Substantia nigra (tissue), 51 donors: ENCODE measurements at places on chromosomes 6 and 20.

DNA sequence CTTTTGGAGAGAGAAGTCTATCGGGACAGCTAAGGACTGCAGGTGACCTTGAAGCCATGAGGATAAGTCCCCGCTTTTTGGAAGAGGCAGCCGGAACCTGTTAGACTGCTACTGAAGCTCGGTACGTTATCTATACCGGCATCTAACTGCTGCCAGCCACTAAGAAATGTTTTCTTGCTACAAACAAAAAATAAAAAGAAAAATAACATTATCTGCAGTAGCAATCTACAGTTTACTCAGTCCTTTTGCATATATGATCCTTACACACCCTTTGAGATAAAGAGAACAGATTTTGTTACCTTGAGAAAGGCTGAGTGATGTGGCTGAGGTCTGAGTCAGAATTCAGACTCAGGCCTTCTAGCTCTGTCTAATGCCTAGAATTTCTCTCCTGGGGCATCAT, 314.6 kb downstream of the CDH26 start:
- no peak for DNase-seq

- no peak for DNase-seq
Observed at GRCh38 chr20:62876501-62876901, 14.9 kb upstream of the TCFL5 start.

GRCh38 chr6:100446115-100447080, 18.3 kb downstream of the SIM1 start:
- no peak for DNase-seq

- no peak for DNase-seq
Observed at GRCh38 chr6:109794201-109794923, 103.3 kb downstream of the FIG4 start.

DNA sequence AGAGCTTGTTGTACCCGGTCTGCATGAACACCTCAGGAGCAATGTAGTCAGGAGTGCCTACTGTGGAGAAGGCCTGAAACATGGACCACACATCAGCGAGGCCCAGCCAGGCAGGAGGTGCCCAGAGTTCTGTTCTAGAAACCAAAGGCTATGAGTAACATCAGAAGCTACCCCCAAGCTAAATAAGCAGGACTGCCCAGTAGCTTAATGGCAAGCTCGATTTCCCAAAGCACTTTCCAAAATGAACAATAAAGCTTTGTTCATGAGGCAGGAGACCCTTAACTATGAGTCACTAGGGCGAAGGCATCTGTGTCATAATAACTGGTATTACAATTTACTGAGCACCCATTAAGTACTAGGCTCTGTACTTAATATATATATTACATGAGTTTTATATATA, 47.4 kb downstream of the STK38 start:
- DNase-seq = no peak

DNA sequence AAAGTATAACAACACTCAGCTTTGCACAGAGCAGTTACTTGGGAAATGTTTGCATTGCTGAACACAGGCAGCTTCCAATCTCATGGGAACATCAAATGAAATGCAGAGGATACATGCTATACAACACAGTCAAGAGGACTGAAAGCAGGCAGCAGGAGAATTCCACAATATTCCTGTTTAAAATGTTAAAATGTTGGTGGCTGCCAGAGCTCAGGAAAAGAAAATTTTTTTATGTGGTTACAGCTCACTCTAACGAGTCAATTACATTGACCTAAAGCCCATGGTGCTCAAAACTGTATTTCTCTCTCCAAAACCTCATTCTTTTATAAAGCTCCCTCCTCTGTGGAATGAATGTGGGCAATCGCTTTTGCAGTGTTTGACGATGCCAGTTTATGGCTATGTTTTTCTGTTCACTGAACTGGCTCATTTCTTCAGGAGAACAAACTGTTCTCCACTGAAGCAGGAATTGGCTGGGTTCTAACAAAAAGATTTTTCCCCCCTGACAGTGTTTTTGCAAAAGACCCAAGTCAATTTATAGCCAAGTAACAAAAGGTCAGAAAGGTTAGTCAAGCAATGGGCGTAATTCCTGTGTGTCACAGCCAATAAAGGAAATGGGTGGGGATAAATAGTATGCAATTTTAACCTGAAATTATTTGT, 69.0 kb downstream of the ZHX3 start:
- DNase-seq = no peak

DNA sequence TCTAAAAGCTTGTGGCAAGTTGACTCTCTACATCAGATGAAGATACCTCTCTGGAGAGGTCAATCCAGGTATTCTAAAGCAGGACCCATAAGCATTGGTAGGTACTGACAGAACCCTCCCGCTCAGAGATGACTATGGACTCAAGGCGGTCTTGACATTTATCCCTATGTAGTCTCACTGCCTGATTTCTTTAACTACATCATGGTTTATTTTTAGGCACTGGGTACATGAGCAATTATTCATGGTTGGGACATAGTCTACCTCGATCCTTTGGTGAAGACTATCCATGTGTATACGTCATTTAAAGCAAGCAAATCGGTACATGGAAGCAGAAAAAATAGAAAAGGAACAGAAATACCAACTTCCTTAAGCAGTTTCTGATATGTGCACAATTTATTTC, 136.2 kb upstream of the TAB2 start:
- DNase-seq = no peak

GRCh38 chr6:34305982-34306708, 57.3 kb upstream of the SMIM29 start:
- DNase-seq = no peak

- DNase-seq = no peak
Observed at GRCh38 chr6:22219925-22220324, 76.9 kb downstream of the PRL start.

DNA sequence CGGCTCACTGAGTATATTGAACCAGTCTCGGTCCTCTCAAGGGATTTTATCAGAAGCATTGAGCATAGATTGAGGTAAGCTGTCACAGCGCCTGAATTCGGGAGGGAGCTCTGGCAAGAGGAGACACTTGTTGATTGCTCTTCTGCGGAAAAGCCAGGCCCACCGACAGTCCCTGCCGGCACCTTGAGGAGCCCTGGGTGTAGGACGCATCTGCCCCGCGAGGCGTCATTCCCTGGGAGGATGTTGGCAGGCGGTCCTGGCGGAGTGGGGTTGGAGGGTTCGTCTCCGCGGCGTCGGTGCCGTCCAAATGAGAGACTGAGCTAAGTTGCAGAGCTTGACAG, 843 bp downstream of the FBXO9 start:
- DNase-seq = peak; percentile 51

DNA sequence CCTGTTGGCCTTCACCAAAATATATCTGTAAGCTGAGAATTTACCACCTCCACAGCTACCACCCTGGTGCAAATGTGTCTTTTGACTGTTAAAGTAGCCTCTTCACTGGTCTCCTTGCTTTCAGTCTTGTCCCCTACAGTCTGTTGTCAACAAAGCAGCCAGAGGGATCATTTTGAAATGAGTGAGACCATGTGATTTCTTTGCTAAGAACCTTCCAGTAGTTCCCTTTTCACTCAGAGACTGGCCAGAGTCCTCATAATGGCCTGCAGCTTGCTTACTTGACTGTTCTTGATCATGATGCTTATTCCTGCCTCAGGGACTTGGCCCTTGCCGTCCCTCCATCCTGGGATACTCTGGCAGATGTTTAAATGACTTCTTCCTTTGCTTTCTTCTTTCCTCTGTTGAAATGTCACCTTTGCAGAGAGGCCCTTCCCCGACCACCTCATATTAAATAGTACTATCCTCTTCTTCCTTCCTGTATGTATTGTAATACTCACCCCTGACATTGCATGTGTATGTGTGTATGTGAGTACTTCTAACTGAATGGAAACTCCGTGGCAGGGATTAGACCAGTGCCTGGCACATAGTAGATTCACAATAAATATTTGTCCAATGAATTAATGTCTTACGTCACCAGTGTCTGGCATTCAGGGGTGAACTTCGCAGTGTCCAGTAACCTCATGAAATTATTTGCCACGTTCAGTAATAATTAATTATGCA, 5.0 kb downstream of the MANBAL start:
- no peak for DNase-seq

DNA sequence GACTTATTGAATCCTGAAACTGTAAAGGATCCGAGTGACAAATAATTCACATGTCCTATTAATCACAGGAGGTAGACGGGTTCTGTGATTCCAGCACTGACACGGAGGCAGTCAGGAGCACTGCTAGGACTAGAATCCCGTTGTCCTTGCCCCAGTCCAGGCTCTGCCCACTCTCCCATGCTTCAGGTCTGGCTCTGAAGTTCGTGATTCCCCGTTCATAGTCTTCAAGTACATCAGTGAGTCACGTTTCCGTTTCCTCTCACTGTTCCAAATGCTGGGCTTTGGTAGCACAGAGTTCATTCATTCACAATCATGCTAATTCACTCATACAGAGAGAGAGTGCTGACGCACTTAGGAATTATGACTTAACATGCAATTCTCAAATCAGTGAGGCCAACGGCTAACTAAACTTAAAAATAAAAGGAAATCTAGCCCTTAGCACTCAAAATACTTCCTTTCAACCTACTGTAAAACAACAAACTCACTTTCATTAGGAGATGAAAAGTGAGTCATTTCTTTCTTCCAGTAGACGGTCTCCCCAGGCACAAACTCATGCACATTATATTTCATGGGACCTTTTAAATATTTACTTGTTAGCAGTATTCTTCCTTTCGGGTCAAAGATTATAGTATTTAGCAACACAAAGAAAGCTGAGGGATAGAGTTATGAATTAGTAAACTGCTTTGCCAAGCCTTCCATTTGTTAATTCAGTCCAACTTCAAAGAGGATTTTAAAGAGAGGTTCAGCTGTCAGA, 94.0 kb upstream of the NHSL1 start:
- DNase-seq = no peak

DNA sequence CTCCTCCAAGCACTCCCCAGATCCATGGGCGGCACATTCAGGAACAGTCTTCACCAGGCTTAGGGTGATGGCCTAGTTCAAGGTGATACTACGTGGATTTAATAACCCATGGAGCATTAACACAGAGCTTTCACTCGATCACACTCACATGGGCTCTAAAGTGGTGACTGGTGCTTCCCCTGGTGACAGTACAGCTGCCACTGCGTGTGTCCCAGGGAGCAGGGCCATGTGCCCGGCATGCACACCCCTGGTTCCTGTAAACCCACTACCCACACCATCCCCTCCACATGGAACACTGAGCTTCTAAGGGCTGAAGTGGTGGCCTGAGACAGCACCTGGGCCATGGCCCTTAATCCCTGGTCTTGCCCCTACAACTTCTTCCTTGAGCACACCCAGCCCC, 27.8 kb upstream of the APMAP start:
- DNase-seq = no peak

GRCh38 chr6:21208081-21208795, 385.3 kb upstream of the SOX4 start:
- no peak for DNase-seq

GRCh38 chr20:62996596-62996982, 10.2 kb downstream of the BHLHE23 start:
- no peak for DNase-seq

DNA sequence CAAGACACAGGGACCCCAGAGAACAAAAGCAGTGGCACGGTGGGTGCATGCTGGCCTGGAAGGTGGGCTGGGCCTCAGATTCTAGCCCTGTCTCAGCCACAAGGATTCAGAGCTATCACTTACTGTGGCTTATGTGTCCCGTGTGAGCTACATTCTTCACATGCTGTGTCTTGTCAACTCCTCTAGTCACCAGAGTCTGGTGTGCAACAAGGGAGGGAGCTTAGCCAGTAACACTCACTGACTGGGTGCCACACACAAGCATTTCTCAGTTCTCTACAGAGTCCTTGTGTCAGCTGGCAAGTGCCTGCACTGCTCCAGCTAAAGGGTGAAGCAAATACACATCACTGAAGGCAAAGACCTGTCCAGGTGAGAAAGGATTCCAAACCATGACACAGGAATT, 186.9 kb upstream of the CDYL start:
- DNase-seq = no peak

- DNase-seq = no peak
Observed at GRCh38 chr6:167858086-167858591, 31.4 kb downstream of the AFDN start.

DNA sequence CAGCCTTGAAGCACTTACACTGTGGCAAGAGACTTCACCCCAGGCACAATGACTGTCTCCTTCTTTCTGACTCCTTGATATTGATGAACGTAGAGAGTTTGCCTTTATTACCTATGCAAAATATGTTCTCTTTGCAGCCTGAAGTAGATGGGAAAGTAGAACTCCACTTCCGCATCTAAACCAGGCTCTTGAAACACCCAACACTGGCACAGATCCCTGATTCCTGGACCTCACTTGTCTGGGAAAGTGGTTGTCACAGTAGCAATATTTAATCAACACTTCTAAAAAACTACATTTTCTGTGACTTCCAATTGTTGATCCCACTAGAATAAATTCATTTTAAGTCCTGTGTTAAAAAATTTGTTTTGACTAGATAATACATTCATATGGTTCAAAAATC, 143.1 kb downstream of the CDK19 start:
- no peak for DNase-seq

GRCh38 chr20:34364223-34364506, 1.1 kb downstream of the ITCH start:
- no peak for DNase-seq

DNA sequence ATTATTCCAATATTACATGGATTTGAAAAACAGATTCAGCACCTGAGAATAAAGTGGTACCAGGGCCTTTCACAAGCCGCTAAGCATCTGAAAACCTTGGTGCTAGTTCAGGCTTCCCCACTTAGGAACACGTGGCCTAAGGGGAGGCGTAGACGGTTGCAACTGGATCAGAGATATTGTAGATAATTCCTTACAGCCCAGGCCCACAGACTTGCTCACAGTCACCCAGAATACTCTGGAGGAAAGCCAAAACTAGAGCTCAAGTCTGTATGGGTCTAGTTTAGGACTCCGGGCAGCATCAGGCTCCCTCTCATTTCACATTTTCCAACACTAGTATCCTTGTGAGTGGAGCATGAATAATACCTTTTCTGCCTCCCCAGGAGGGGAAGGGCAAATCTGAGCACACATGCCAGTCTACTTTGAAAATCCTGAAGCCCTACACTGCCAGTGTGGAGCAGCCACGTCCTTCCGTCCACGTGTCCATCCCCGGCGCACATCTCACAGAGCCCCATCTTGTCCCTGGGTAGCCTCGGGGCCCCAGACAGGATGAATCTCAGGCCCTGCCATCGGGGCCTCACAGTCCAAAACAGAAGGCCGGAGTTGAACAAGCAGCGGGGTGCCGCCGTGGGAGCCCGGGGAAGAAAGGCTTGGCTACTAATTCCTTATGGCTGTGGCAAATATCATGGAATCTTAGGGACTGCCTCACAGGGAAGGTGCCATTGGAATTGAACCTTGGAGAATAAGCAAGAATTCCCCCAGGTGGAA, 299.3 kb downstream of the NRN1 start:
- DNase-seq = no peak

GRCh38 chr20:25316506-25317190, 68.8 kb downstream of the PYGB start:
- no peak for DNase-seq

DNA sequence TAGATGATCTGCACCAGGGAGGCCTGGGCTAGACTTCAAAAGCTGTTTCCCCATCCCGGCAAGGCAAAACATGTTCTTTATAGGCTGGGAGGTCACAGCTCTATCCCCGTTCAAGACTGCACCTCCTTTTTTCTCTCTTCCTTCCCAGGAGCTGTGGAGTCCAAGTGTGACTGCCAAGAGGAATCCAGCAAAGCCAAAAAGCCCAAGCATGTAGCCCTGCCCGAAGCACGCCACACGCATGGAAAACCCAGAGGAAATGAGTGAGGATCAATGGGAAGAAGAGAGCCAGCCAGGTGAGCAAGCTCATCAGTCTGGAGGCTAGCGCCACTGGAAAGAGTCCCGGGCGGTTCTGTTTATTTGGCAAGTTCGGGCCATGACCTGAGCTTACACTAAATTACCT, 240.4 kb downstream of the PRL start:
- DNase-seq = no peak

GRCh38 chr20:60509407-60509806, 551.2 kb downstream of the CDH26 start:
- DNase-seq = no peak
